ENCODE measurements at places on chromosomes 5 and 9.

DNA sequence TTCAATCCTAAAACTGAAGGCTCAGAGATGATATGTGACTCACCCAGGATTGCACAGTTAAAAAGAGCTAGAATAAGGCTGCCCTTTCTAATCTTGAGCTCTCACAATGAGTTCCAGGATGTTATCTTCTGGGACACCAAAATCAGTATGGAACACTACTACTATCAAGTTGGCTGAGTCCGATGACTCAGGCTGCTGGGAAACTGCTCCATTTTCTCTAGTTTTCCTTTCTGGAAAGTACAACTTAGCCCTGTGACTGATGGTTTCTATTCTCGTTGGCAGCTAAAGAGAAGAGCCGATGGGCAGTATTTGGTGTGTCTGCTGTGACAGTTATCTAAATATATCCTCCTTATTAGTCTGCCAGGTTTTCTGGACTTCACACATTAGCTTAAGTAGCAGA, 37.9 kb upstream of the DPYSL3 start:
- no peak for DNase-seq

GRCh38 chr9:80866576-80867227, 822.6 kb downstream of the TLE1 start:
- no peak for DNase-seq

DNA sequence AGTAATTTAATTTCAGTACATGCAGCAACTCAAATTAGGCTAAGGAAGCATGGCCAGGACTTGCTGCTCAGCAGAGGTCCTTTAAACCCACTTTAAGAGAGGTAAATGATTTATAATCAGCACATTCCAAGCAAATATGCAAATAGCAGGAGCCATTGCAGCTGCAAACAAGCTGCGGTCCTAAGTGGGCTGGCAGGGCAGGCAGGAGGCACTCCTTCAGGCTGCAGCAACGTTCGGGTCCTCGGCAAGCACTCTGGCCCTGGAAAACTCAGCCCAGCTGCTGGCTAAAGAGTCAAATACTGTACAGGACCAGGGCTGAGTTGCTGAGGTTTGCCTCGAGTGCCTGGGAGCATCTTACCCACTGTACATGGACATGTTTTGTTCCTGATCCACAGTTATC, 126.9 kb downstream of the FSTL4 start:
- DNase-seq = no peak

DNA sequence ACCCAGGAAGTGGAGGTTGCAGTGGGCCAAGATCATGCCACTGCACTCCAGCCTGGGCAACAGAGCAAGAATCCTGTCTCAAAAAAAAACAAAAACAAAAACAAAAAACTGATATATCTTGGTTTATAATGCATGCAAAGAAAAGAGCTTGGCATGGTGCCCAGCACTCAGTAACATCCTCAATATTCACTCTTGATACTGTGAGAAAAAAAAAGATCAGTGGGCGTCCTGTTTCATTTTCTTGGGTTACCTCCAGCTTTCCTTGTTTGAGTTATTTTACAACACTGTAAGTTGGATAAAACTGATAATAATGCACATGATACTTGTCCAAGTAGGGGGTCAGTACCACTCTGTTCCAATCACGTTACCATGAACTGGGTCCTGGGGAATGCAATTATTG, 7.8 kb downstream of the PHYHD1 start:
- DNase-seq = no peak

GRCh38 chr5:143432658-143433239, 29.3 kb upstream of the NR3C1 start:
- no peak for DNase-seq

GRCh38 chr5:27523629-27524028, 485.2 kb upstream of the CDH9 start:
- DNase-seq = no peak

DNA sequence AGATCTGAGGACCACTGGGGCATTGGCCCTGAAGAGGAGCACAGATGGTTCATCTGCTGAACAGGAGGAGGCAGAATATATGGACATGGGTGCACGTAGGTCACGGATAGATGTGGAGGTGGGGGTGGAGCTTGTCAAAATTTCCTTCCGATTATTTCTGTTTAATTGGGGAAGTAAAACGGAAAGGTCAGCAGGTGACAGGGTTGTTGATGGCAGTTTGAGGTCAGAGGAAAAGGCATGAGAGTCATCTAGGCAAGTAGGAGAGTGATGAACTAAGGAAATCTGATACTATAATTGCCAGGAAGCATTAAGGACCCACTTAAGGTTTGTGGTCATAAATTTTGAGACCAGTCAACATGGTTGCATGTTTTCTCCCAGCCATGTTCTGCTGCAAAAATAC, 8.4 kb upstream of the FAM81B start:
- no peak for DNase-seq

DNA sequence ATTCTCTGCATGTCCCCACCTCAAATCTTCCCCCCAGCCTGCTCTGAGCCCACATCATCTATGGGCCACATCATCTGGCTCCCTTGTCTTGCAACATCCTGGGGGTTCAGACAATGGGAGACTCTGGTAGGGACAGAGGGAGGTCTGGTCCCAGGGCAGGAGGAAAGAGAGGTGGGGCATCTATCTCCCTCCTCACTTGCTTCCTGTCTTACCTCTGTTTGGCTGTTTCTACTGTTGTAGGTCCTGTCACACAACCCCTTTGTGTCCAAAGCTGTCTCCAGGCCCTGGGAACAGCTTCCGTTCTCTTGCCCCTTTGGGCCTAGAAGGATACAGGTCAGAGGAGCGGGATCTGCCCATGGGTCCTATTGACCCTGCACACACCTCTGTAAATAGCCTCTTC, 227.2 kb downstream of the NSG2 start:
- no peak for DNase-seq

- no peak for DNase-seq
Observed at GRCh38 chr9:114157516-114158176, 2.3 kb downstream of the COL27A1 start.

- DNase-seq = no peak
Observed at GRCh38 chr5:127875235-127876021, 172.2 kb downstream of the CCDC192 start.

- no peak for DNase-seq
Observed at GRCh38 chr9:99948896-99949295, 42.4 kb downstream of the STX17 start.

DNA sequence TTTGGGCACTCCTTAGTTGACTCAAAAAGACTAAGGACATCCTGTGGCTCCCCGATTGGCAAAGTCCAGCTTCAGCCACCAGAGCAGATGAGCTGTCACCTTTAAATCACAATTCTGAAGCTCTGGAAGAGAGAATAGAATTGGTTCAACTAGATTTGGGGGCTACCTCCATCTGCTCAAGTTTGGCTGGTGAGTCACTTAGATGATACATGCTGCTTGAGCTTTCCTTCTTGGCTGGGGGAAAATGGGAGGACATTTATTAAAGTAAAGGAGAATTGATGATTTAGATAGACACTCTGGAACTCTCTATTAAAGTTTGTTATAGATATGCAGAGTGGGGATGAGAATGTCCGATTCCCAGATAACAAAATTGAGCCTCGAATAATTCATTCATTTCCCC, 30.0 kb upstream of the GRIA1 start:
- no peak for DNase-seq

- DNase-seq = no peak
Observed at GRCh38 chr5:107407713-107408298, 262.9 kb downstream of the EFNA5 start.

- no peak for DNase-seq
Observed at GRCh38 chr9:90579181-90579580, 63.4 kb downstream of the DIRAS2 start.

DNA sequence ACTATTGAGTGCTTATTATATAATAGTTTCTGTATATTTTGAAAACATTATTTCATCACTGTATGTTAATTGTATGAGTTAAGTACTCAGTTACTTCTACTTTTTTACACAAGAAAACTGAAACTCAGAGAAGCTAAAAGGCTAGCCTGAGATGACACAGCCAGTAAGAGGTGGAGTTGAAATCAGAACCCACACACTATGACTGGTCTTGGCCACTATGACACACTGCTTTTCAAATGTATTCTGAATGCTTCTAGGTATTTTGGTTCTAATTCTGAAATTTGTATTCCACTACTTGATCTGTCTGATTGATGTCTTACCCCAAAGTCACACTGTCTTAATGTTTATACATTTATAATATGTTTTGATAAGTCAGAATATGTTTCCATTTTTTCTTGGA, 181.8 kb downstream of the ZDHHC21 start:
- no peak for DNase-seq

- DNase-seq = no peak
Observed at GRCh38 chr5:110752953-110753352, 14.1 kb downstream of the SLC25A46 start.

DNA sequence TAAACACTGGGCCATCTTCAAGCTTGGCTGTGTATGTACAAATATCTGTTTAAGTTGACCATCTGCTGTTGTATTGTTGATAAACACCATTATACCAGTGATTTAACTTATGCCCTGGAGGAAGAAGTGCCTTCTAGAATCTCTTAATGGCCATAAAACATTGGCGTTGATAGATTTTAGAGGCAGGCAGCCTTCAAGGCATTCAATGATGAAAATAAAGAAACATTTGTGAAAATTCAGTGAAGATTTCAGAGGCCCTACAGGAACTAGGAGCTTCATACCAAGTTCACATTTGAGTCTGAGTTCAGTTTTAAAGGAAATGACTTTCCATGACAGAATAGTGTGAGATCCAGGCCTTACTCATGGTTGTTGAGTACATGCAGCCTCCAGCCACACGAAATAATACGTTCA, 52.2 kb downstream of the MAP1B start:
- no peak for DNase-seq
